ENCODE measurements at places on chromosomes 4 and X.
A peak's percentile ranks its signal among the peaks of the same experiment; 100 is the strongest.

- no peak for DNase-seq
Measured at GRCh38 chr4:117965622-117966021, 68.7 kb upstream of the NDST3 start.

DNA sequence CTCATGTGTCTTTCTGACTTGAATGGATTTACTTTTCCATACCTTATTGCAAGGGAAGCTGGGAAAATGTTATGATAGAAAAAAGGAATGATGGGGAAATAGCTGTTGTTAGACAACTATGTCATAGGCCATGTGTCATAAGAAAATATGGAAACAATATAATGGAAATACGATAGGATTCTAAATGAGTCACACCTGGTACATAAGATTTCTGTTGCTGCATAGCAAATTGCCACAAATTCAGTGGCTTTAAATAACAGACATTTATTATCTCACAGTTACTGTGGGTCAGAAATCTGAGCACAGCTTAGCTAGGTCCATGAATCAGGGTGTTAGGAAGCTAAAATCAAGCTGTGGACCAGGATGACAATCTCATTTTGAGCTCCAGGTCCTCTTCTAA, 44.6 kb upstream of the ANKRD50 start:
- DNase-seq = peak; percentile 28

DNA sequence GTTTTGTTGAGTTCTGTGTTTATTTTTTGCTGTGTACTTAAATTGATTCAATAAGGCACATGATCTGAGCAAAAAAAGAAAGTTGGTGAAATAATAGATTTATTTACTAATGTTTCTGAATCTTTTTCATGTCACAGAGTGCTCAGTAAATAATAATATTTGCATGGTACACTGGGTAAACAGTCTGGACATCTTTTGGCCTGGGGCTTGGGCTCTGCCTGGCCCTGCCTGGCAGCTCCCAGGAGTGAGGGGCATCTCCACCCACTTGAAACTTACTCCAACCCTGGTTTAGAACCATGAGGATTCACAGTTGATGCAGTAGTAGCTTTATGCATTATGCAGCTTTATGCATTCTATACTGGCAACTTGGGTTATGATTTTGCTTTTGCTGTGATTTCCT, 124.2 kb upstream of the SLC4A4 start:
- no peak for DNase-seq

- DNase-seq = no peak
Measured at GRCh38 chr4:168787801-168788595, 222.1 kb downstream of the CBR4 start.

- no peak for DNase-seq
Measured at GRCh38 chrX:118632862-118633261, 94.5 kb upstream of the IL13RA1 start.

DNA sequence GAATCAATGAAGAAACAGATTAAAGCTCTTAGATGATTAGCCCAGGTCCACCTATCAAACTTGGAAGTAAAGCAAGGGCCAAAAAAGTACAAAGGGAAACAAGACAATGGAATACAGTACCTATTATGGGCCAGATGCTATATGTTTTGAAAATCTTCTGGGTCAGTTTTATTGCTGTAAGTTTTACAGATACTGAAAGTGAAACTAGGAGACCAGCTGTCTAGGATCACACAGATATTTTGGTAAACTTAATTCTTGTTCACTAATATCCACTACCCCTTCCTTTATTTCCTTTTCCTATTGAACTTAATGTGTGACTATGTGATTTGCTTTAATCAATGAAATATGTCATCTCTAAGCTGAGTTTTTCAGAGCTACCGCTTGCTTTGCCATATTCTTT, 505.4 kb upstream of the PITX2 start:
- DNase-seq = no peak

GRCh38 chr4:1245481-1246051, 3.4 kb downstream of the CTBP1 start:
- DNase-seq = no peak

DNA sequence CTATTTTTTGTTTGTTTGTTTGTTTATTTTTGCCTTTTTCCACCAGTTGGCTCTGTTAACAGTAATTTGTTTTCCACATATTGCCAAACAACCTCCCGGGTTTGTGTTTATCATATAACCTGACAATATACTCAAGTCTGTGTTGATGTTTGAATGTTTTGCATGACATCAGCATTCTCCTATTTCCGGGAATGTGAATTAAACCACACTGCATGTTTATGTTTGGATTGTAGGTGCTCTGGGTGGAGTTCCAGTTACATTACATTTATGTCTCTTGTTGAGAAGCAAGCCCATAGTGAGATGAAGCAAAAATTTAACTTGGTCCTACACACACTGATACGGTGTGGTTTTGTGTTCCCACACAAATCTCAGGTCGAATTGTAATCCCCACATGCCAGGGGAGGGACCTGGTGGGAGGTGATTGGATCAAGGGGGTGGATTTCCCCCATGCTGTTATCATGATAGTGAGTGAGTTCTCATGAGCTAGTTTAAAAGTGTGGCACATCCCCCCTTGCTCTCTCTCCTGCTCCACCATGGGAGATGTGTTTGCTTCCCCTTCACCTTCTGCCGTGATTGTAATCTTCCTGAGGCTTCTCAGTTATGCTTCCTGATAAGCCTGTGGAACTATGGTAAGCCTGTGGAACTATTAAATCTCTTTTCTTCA, 54.4 kb upstream of the CLNK start:
- DNase-seq = no peak

GRCh38 chr4:3773552-3774001, 7.4 kb downstream of the ADRA2C start:
- DNase-seq = no peak

GRCh38 chr4:177033135-177033534, 240.4 kb upstream of the VEGFC start:
- DNase-seq = no peak

DNA sequence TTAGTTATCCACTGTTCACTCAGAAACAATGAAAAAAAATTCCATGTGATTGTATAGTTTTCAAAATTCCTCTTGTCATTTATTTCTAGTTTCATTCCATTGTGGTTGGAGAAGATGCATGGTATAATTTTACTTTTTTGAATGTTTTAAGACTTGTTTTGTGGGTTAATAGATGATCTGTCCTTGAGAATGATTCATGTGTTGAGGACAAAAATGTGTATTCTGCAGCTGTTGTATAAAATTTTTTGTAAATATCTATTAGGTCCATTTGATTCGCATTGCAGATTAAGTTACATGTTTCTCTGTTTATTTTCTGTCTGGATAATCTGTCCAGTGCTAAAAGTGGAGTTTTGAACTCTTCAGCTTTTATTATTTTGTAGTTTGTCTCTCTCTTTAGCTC, 65.4 kb downstream of the RTL3 start:
- no peak for DNase-seq

DNA sequence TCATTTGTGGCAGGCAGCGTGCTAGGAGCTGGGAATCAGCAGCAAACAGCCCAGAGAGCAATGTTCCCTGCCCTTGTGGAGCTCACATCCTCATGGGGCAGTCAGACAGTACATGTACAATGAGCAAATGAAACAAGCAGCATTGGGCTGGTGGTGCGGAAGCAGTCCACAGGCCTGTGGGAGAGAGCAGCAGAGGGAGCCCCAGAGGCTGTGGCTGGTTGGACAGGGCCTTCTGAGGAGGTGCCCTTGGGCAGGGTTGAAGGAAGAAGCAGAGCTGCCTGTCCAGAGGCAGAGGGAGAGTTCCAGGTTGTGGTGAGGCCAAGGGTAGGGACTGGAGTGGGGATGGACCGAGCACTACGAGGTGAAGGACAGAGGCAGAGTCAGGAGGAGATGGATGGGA, 22.5 kb downstream of the MMGT1 start:
- DNase-seq = no peak

- no peak for DNase-seq
Measured at GRCh38 chrX:8147226-8147625, 23.8 kb downstream of the VCX2 start.

- no peak for DNase-seq
Measured at GRCh38 chrX:47212381-47213293, 5.8 kb upstream of the CDK16 start.

Data from fibroblast of skin of left biceps (primary cell).